ENCODE measurements at places on chromosomes 11 and 22.

- H3K36me3 ChIP-seq, result no peaks in the 10 kb centered on the region
- DNase-seq, result no peak
- H3K27me3 ChIP-seq, result no peaks in the 10 kb centered on the region
- no peak overlapping the region for H3K27ac ChIP-seq
Observed at GRCh38 chr11:42596576-42597145, 715.1 kb upstream of the API5 start.

DNA sequence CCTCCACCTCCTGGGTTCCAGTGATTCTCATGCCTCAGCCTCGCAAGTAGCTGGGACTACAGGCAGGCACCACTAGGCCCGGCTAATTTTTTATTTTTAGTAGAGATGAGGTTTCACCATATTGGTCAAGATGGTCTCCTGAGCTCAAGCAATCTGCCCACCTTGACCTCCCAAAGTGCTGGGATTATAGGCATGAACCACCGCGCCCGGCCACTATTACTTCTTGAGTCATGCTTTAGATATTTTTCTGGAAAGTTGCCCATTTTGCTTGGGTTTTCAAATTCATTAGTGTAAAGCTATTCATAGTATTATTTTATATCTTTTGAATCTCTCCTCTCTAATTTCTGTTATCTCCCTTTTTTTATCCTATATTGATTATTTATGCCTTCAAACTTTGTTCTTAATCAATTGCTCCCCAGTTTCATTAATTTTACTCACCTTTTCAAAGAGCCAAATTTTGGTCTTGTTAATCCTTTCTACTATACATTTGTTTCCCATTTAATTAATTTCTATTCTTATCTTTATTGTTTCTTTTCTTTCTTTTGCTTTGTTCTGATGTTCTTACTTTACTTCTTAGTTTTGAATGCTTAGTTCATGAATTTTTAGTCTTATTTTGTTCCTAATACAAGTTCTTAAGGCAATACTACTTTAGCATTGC lies 10.3 kb upstream of the RAC2 start:
- no peak overlapping the region for H3K4me3 ChIP-seq
- peak; percentile 69 for DNase-seq
- no peaks in the 10 kb centered on the region for H3K27me3 ChIP-seq
- peaks cover 22% of the 10 kb centered on the region for H3K4me1 ChIP-seq

DNA sequence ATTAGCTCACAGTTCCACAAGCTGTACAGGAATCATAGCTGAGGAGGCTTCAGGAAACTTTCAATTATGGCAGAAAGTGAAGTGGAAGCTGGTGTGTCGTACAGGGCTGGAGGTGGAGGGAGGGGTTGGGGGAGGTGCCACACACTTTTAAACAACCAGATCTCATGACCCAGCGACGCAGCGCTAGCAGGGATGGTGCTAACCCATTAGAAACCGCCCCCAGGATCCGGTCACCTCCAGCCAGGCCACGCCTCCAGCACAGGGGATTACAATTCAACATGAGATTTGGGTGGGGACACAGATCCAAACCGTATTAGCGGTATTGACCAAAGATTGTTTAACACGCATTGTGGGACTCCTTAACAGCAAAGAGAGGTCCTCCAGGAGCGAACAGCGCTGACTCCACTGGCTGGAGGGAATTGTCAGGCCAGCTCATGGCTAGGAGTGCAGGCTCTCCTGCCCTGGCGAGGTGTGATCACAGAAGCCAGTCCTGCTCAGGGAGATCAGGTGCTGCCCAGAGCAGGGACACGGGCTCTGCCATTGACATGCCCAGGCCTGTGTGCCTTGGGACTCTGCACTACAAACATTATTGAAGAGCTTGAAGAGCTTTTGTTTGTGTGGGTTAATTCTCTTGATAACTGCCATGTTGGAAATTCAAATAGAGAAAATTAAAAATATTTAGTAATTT lies 215.3 kb downstream of the TBC1D22A start:
- H3K36me3 ChIP-seq, result peaks cover 13% of the 10 kb centered on the region
- no peaks in the 10 kb centered on the region for H3K4me1 ChIP-seq
- no peak for DNase-seq
- H3K27me3 ChIP-seq, result no peaks in the 10 kb centered on the region
- H3K4me3 ChIP-seq, result no peak overlapping the region
- H3K27ac ChIP-seq, result no peak overlapping the region

GRCh38 chr11:9784602-9785315 lies 120.9 kb downstream of the SWAP70 start:
- H3K27ac ChIP-seq, result no peak overlapping the region
- no peaks in the 10 kb centered on the region for H3K27me3 ChIP-seq
- H3K36me3 ChIP-seq, result peaks cover 47% of the 10 kb centered on the region

DNA sequence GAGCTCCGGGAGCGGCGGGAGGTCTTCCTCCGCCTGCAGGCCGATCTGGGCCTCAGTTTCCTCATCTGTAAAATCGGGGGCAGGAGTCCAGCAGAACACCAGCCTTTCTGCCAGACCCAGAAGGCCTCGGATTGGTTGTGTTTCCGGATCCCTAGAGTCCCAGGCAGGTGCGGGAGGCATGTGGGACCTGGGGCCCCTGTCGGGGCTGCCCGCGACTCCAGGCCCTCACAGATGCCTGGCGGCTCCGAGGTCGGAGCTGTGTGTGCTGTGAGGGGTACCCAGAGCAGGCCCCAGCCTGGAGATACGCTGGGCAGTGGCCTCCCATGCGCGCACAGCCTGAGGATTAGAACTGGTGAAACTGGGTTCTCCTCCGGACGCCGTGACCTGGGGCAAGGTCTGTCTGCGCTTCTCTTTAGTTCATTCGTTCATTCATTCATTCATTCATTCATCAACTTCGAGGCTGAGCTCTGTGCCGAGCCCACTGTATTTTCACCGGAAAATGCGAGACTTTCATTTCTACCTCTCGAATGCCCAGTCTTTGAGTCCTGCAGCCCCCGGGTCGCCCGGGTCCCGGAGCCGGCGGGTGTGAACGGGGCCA lies 24.6 kb downstream of the FLRT1 start:
- no peaks in the 10 kb centered on the region for H3K4me1 ChIP-seq
- no peak overlapping the region for H3K27ac ChIP-seq
- DNase-seq, result no peak

DNA sequence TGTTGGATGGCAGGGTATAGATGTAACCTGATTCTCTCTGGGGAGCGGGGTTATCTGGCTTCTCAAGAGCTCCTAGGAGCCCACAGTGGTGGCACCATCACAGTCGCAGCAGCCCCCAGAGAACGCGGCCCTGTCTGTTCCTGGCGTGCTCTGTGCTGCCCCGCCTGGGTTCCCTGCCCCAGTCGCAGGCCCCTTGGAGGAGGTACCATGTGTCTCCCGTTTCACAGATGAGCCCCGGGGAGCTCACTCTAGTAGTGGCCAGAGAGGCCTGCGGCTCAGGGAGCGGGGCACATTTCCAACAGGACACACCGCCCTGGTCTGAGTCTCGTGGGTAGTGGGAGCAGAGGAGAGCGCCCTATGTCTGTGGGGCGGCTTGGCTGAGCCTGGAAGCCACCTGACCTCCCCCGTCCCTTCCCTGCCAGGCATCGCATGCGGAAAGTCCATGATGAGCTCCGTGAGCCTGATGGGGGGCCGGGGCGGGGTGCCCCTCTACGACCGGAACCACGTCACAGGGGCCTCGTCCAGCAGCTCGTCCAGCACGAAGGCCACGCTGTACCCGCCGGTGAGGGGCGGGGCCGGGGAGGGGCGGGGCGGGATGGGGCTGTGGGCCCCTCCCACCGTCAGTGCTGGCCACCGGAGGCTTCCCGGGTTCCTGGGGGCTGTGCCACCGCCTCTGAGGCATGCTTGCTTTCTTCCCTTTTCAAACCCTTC lies 21.0 kb upstream of the PPP6R3 start:
- H3K4me3 ChIP-seq, result no peak overlapping the region
- no peaks in the 10 kb centered on the region for H3K27me3 ChIP-seq

DNA sequence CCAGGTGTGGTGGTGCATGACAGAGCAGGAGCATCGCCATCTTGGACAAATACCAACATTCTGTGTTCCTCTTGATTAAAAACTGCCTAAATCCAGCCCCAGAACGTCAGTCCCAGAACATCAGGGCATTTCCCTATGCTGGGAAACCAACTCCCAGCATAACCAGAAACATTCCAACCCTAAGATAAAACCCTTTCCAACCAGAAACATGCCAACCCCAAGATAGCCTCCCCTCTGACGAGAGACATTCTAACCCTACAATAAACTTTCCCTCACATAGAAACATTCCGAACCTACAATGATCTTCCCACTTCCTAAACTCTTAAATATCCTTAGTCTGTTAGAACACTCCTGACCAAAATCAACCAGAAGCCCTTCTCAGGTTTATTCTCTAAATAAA lies 11.6 kb downstream of the PLAAT4 start:
- no peaks in the 10 kb centered on the region for H3K27me3 ChIP-seq
- no peaks in the 10 kb centered on the region for H3K36me3 ChIP-seq
- DNase-seq, result no peak
- H3K4me3 ChIP-seq, result no peak overlapping the region
- H3K27ac ChIP-seq, result no peak overlapping the region
- no peaks in the 10 kb centered on the region for H3K4me1 ChIP-seq

- H3K4me3 ChIP-seq, result no peak overlapping the region
- peaks cover 10% of the 10 kb centered on the region for H3K27me3 ChIP-seq
- H3K27ac ChIP-seq, result no peak overlapping the region
- no peaks in the 10 kb centered on the region for H3K4me1 ChIP-seq
- DNase-seq, result no peak
- no peaks in the 10 kb centered on the region for H3K36me3 ChIP-seq
Observed at GRCh38 chr11:119509969-119510401, 87.0 kb upstream of the THY1 start.

- peaks cover 97% of the 10 kb centered on the region for H3K36me3 ChIP-seq
- H3K4me3 ChIP-seq, result no peak overlapping the region
- no peak overlapping the region for H3K27ac ChIP-seq
- peaks cover 4% of the 10 kb centered on the region for H3K4me1 ChIP-seq
Observed at GRCh38 chr22:30414525-30415047, 11.0 kb upstream of the MTFP1 start.

DNA sequence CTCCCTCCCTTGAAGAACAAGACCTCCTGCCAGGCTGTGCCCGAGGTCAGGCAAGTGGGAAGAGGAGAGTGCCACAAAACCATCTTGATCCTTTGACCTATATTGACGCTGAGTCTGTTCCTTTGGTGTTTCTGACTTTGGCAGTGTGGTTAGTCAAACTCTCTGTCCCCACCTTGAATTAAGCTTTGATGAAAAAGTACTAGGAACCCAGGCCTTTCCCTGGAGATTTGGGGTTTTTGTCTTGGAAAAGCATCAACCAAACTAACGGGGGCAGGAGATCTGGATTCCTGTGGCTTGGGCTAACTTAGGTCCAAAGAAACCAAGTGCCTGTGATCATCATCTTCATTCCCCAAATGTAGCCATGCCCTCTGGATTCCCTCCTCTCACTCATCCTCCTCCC lies 40.4 kb downstream of the ARFGAP2 start:
- no peaks in the 10 kb centered on the region for H3K36me3 ChIP-seq
- H3K27me3 ChIP-seq, result no peaks in the 10 kb centered on the region
- H3K4me1 ChIP-seq, result no peaks in the 10 kb centered on the region
- no peak overlapping the region for H3K4me3 ChIP-seq
- H3K27ac ChIP-seq, result no peak overlapping the region

DNA sequence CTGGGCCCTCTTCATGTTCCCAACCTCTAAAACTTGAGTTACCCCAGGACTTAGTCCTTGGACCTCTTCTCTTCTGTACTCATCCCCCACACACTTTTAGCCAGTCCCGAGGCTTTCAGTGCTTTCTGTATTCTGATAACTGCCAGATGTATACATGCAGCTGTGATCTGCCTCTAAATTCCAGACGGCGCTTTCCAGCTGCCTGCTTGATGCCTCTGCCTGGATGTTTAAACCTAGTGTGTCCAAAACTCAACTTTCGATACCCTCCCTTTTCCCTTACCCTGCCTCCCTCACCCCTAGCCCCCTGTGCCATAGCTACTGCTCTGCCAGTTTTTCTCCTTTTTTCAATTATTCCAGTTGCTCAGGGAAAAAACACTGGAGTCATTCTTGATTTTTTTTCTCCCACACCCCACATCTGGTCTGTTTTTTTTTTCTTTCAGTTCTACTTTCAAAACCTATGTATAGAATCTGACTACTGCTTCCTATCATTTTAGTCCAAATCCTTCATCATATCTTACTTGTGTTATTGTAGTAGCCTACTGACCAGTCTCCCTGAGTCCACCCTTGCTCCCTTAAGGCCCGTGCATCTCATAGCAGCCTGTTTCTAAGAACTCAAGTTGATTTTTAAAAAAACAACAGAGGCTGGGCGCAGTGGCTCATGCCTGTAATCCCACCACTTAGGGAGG lies 32.9 kb upstream of the TECTA start:
- no peaks in the 10 kb centered on the region for H3K27me3 ChIP-seq
- H3K27ac ChIP-seq, result no peak overlapping the region
- H3K36me3 ChIP-seq, result peaks cover 35% of the 10 kb centered on the region
